ENCODE measurements at places on chromosomes 5 and 9. TPM values are rescaled to one million over a fixed set of nuclear protein-coding genes. Genes with fewer than 3 reads are reported as not detected.

Gene PCDHA1
- not detected for total RNA-seq

Gene IFNA21
- total RNA-seq = not detected

Gene SIT1
- 0.15 TPM for total RNA-seq

Gene PCDHA4
- 0.23 TPM for total RNA-seq

Gene ATG12
- 31.8 TPM for total RNA-seq

Gene ERBIN
- 22.3 TPM for total RNA-seq

Gene ACOT12
- total RNA-seq = not detected

Gene SELENOP
- 2.6 TPM for total RNA-seq

Gene N4BP3
- 0.35 TPM for total RNA-seq

Gene PCDHGA3
- total RNA-seq = 0.23 TPM

Gene TERT
- not detected for total RNA-seq

Gene SH3TC2
- 8.7 TPM for total RNA-seq

Gene SPATA31E1
- not detected for total RNA-seq
